ENCODE measurements at places on chromosomes 3 and 15. TPM values are rescaled to one million over a fixed set of nuclear protein-coding genes. Genes with fewer than 3 reads are reported as not detected.

DNA sequence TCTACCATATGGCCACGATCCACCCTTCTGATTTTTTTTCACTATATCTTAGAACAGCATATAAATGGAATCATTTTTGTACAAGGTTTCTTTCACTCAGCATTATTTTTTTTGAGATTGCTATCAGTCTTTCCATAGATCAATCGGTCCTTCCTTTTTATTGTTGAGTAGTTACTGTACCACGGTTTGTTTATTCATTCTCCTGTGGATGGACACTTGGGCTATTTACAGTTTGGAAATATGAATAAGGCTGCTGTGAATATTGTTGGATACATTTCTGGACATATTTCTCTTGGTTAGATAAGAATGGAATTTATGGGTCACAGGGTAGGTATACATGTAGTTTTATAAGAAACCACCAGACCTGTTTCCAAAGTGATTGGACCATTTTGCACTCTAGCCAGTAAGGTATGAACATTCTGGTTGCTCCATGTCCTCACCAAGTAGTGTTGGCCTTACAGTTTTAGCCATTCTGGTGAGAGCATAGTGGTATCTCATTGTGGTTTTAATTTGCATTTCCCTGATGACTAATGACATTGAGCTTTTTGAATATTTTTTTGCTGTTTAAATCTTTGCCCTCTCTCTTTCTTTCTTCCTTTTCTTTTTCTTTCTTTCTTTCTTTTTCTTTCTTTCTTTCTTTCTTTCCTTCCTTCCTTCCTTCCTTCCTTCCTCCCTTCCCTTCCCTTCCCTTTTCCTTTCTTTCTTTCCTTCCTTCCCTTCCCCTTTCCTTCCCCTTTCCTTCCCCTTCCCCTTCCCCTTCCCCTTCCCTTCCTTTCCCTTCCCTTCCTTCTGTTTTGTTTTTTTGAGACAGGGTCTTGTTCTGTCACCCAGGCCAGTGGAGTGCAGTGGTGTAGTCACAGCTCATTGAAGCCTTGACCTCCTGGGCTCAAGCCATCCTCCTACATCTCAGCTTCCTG is 49.2 kb downstream of the LRRK1 start:
- H3K4me3 ChIP-seq, result no peak overlapping the region
- no peak overlapping the region for H3K27ac ChIP-seq
- DNase-seq, result no peak
- no peaks in the 10 kb centered on the region for H3K36me3 ChIP-seq
- H3K4me1 ChIP-seq, result no peaks in the 10 kb centered on the region

DNA sequence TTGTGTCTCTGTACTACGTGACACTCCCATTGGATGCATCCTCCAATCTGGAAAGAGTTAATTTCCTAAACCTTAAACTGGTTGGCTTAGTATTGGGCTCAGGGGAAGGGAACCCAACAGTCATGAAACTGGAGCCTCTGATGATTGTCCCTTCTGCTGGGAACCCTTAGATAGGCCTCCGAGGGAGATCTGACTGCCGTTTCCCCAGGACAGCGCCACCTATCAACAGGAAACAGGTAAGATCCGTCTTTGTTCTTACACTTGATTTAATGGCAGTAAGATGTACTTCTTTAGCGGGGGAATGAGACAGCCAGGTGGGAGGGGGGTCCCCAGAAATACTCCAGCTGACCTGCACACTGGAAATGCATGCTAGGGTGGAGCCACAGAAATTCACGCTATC is 1749.6 kb downstream of the SI start:
- no peaks in the 10 kb centered on the region for H3K4me1 ChIP-seq
- H3K4me3 ChIP-seq, result no peak overlapping the region
- DNase-seq, result no peak
- no peaks in the 10 kb centered on the region for H3K27me3 ChIP-seq

The IL12A gene
- not detected for total RNA-seq

The CEP152 gene
- total RNA-seq, result 39.6 TPM

GRCh38 chr3:141253326-141253725 is 21.7 kb downstream of the PXYLP1 start:
- DNase-seq, result no peak
- peaks cover 41% of the 10 kb centered on the region for H3K4me1 ChIP-seq
- no peak overlapping the region for H3K4me3 ChIP-seq
- peak overlapping the region; percentile 74 for H3K27ac ChIP-seq

The IL5RA gene
- total RNA-seq, result 1.5 TPM

The C3orf85 gene
- not detected for total RNA-seq

The ANKRD63 gene
- not detected for total RNA-seq

The CCR1 gene
- 0.51 TPM for total RNA-seq
